ENCODE measurements at places on chromosomes 7 and 10.

DNA sequence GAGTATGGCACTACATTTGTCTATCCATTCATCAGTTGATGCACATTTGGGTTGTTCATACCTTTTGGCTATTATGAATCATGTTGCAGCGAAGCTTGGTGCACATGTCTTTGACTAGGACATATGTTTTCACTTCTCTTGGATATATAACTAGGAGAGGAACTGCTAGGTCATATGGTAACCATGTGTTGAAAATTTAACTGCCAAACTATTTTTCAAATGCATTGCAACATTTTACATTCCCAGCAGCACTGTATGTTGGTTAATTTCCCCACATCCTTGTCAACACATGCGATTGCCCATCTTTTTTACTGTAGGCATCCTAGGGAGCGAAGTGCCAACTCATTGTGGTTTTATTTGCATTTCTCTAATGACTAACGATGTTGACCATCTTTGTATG lies 183.4 kb downstream of the PRKCQ start:
- DNase-seq: no peak

DNA sequence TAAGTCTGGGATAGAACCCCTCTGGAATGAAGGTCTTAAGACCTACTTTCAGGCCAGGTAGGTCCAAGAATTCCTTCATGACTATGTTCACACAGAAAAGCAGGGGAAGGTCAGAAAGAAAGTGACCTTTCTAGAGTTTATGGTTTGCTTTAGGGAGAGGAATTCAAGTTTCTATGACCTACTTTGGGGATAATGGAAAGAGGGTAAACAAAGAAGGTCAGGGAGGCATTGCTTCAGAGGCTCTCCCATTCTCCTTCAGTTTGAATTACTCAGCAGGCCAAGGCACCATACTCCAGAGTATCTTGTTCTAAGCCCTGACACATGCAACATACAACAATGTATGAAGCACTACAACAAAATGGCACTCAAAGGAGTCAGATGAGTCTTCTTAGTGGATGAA lies 11.5 kb upstream of the MACC1 start:
- DNase-seq: no peak

- no peak for DNase-seq
These were observed 231.1 kb upstream of the FOXP2 start for GRCh38 chr7:114183311-114184088.

GRCh38 chr10:125756196-125756595 lies 19.4 kb downstream of the MMP21 start:
- no peak for DNase-seq

GRCh38 chr10:26737730-26738129 lies 40.2 kb downstream of the PDSS1 start:
- DNase-seq: no peak

DNA sequence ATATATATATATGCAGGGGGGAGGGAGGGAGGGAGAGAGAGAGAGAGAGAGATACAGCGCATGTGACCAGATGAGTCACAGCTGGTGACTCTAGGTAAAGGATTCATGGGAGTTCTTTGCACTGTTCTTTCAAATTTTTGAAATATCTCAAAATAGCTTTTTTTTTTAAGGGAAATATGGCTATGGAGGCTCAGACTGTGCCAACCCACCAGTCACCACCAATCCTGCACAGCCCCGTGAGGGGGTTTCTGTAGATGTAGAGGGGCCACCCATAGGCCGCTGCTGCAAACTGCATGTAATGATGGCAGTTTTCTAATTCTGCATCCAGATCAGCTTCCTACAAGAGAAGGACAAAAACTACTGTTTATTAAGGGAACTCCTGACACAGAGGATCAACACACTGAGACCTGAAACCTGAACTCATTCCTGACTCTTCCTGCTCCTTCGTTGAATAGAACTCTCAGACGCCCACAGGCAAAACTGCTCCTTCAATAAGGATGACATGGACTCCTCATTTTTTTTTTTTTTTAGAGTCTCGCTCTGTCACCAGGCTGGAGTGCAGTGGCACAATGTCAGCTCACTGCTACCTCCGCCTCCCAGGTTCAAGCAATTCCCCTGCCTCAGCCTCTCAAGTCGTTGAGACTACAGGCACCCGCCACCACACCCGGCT lies 17.3 kb downstream of the DAGLB start:
- peak; percentile 70 for DNase-seq

GRCh38 chr10:121185816-121186455 lies 334.8 kb downstream of the WDR11 start:
- no peak for DNase-seq

Measured in iPS-NIHi11 (cell line).